ENCODE measurements at places on chromosomes 3 and 15.

DNA sequence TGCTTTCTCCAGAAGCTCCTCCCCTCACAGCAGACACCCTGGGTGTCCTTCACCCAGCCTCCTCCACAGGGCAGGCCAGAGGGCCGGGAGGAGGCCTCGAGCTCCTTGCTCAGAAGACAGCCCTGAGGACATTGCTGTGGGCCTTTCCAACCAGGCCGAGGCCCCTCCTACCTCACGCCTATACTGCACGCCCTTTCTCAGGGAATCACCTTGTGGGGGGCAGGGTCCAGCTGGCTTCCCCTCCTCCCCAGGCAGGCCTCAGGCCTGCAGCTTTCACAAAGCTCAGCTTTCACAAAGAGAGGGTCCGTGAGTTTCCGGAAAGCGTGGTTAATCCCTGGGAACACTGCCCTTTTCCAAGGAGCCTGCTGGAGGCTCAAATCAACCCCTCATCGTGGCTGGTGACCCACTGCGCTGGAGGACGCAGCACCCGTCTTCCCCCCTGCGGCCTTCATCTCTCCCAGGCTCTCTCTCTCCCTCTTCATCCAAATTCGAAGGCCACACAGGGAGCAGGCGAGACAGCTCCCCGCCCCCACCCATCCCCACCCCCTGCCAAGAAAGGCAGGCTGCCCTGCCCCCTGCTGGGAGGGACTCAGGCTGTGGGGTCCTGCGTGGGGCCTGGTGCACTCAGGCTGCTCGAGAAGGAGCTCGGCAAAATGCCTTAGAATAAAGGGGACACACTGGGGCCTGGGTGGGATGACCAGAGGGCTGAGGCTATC lies 79.4 kb downstream of the OCA2 start:
- DNase-seq = no peak

GRCh38 chr3:77160931-77161497 lies 121.1 kb downstream of the ROBO2 start:
- DNase-seq = no peak

DNA sequence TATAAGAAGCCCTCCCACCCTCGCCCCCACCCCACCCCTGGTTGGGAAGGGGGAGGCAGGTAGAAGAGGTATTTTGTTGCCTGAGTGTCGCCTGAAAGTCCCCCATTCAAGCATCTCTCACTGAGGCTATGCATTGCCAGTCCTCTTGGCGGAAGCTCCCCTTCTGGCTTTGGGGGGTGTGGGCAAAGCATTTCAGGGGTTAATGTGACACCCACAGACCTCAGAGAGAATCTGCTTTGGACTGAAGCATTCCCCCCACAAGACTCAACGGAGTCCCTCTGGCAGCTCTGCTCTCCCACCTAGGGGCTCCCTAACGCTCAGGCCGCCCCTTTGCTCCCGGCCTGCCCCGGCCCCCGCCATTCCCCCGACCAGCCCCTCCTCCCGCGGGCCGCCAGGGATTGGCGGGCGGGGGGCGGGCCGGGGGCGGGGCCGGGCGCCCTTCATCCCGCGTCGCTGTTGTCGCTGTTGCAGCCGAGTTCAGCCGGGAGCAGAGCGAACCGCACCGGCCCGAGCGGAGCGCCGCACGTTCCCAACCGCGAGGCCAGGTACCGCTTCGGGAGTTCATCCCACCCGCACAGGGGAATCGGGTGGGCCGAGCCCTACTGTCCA lies at the start of gene SLC38A3:
Gene SLC38A3, plus strand, starts transcription at position 468 of the 609 bp plus-strand sequence. CDS start 8,929 bp downstream, outside the sequence.
- DNase-seq = no peak

GRCh38 chr3:196519718-196520082 lies 4.6 kb upstream of the SMCO1 start:
- no peak for DNase-seq

- no peak for DNase-seq
Observed at GRCh38 chr3:116701070-116701469, 8.5 kb upstream of the TUSC7 start.

GRCh38 chr15:39388118-39388517 lies 192.8 kb upstream of the THBS1 start:
- no peak for DNase-seq
